Activated CD4-positive, alpha-beta T cell treated with anti-CD3 and anti-CD28 coated beads, Interleukin-2, amount 50 U/mL, for 1 hour (primary cell): ENCODE measurements at places on chromosomes 12 and 14.

DNA sequence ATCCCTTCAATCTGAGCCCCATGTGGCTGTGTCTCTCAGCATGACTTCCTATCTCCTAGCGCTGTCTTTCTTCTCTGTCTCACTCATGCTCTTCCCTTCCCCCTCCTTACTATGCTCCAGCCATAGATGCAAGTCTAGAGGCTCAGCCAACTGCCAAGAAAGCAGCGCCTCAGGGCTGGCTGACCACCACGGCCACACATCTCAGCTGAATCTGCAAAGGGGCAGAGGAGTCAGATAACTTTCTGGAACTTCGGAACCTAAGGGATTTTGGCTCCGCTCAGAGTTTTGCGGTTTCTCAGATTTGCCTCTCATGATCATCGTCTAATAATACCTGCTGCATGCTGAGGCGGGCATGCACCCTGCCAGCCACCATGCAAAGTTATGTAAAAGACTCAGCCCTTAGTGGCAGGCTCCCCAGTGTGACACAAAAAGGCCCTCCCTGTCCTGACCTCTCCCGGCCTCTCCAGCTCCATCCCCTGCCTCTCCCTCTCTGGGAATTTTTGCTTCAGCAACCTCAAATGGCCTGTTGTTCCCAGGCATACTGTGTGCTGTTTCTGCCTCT lies 5.0 kb upstream of the FGF6 start:
- no peak for DNase-seq

DNA sequence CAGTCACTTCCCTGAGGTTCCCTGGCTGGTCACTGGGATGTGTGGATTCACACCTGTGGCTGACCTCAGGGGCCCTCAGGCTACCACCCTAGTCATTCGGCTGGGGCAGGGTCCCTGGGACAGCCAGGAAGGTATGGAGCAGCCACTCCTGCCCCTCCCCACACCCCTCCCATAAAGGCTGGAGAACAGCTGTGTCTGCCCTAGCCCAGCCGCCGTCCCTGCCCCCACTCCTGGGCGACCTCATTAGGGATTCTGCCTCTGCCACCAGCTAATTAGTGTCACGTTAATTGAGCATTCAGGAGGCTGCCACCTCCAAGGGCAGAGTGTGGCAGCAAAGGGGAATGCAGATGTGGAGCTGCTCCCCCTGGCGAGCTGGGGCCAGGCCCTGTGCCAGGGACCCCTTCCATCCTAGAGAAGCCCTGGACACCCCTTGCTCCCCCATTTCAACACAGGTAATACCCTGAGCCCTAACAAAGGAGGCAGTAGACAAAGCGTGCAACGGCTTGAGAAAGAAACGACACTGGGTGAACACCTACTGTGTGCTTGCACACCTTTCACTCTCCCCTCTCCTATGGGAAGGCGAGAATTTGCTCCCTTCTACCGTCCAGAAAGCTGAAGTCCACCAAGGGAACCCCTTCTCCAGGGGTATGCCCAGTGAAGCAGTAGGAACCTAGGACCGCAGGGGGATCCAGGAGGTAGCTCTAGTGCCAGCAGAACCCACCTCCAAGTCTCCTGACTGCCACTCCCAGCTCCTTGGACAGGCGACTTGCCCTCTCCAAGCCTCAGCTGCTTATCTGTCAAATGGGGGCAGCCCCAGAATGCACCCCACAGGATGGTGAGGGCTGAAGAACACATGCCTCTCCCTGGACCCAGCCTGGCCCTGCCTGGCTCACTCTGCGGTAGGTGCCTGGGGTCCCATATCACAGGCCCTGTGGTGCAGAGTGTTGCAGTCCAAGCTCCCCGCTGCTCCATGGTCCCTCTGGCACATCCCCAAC lies 45.1 kb downstream of the FAM222A start:
- no peak for DNase-seq

GRCh38 chr12:131159660-131160059 lies 206.0 kb downstream of the ADGRD1 start:
- no peak for DNase-seq

DNA sequence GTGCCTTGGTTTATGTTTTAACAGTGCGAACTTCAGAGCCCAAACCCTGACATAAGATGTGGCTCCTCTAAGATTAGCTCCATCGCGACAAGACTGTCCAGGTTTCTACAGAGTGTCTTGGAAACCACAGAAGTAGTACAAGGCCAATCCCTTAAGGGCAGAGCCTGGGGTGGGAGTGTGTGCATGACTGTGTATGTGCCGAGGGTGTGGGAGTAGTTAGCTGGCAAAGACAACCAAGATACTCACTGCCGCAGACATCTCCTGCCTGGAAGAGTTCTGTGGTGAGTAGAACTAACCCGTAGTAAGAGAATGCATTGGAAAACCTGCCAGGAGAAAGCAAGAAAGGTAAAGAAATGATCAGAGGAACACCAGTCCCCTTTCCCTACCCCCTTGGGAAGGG lies 54.1 kb downstream of the DAO start:
- DNase-seq = no peak

DNA sequence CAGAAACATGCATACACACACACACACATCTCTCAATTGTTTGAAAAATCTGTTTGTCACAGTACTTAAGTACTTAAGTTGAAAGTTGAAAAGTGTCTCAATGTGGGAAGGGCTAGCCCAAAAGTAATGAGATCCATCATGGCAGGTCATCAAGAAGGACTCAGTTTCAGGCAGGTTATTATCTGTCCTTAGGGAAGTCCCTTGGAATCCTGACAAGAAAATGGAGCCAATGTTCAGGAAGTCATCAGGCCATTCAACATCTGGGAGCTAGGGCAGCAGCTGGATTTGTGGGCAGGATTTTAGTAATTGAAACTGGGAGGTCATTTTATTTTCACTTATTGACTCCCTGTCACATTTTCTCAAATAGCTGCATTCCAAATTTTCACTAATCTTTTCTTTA lies 56.0 kb downstream of the MSRB3 start:
- DNase-seq = no peak
